ENCODE measurements at places on chromosomes 6 and 20. TPM values are rescaled to one million over a fixed set of nuclear protein-coding genes. Genes with fewer than 3 reads are reported as not detected.

Gene AVP
- total RNA-seq = not detected

Gene ZNF76
- total RNA-seq = 16.8 TPM

- no peak for DNase-seq
These were observed 71.3 kb upstream of the KCNG1 start for GRCh38 chr20:51094221-51094620.

DNA sequence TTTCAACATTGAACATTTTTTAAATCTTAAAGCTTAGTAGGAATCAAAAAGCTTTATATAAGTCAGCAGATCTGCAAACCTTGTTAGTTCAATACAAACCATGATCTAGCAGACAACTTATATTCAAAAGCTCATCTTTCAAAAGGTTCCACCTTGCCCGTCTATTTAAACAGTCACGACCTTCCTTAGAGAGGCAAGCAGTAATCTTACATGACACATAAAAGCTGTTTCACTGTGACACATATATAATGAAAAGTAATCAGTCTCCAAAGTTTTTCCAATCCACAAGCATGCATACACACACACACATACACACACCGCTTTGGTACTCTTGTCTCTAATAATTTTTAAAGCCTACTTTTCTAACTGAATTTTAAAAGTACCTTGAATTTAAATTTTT is 12.9 kb downstream of the SOD2 start:
- DNase-seq = peak; percentile 27

- DNase-seq = no peak
These were observed 12.0 kb upstream of the ADGRF5 start for GRCh38 chr6:46933751-46934150.

Data from fibroblast of villous mesenchyme (primary cell).